Chondrocyte (in vitro differentiated cells): ENCODE measurements at places on chromosomes 2 and 18. TPM values are rescaled to one million over a fixed set of nuclear protein-coding genes. Genes with fewer than 3 reads are reported as not detected.

- H3K4me1 ChIP-seq = peaks cover 56% of the 10 kb centered on the region
- H3K27ac ChIP-seq = peak overlapping the region; percentile 12
- H3K36me3 ChIP-seq = no peaks in the 10 kb centered on the region
Measured at GRCh38 chr2:172252154-172252553, 149.5 kb upstream of the DLX2 start.

SETBP1 gene
- 28.8 to 44.5 TPM (median 29.3 TPM) in 3 replicates for total RNA-seq

STPG4 gene
- 0.25 to 0.58 TPM (median 0.28 TPM) in 3 replicates for total RNA-seq

GRCh38 chr2:162839419-162839818 lies 852 bp upstream of the KCNH7 start:
- no peak overlapping the region for H3K27ac ChIP-seq
- H3K27me3 ChIP-seq = peaks cover 46% of the 10 kb centered on the region
- peak; percentile 48 for DNase-seq
- H3K4me1 ChIP-seq = peaks cover 15% of the 10 kb centered on the region
- peak overlapping the region; percentile 49 for H3K4me3 ChIP-seq

DNA sequence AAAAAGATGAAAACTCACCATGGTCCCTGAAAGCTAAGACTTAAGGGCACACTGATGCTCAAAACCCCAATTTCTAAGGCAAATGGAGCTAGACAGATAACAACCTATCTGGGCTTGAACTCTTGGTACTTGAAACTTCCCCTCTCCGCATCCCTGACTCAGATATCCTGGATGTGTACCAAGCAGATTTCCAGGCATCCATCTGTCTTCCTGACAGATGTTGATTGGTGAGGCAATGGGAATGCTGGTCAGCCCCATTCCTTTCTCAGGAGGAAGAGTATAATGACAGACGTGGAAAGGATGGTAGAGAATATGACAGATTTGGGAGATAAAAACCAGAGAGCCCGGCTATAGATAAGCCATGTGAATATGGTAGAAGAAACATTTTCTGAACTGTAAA lies 69.2 kb downstream of the ADD2 start:
- no peak overlapping the region for H3K4me3 ChIP-seq
- H3K27me3 ChIP-seq = peaks cover 30% of the 10 kb centered on the region
- DNase-seq = no peak
- no peak overlapping the region for H3K27ac ChIP-seq
- H3K4me1 ChIP-seq = no peaks in the 10 kb centered on the region

DNA sequence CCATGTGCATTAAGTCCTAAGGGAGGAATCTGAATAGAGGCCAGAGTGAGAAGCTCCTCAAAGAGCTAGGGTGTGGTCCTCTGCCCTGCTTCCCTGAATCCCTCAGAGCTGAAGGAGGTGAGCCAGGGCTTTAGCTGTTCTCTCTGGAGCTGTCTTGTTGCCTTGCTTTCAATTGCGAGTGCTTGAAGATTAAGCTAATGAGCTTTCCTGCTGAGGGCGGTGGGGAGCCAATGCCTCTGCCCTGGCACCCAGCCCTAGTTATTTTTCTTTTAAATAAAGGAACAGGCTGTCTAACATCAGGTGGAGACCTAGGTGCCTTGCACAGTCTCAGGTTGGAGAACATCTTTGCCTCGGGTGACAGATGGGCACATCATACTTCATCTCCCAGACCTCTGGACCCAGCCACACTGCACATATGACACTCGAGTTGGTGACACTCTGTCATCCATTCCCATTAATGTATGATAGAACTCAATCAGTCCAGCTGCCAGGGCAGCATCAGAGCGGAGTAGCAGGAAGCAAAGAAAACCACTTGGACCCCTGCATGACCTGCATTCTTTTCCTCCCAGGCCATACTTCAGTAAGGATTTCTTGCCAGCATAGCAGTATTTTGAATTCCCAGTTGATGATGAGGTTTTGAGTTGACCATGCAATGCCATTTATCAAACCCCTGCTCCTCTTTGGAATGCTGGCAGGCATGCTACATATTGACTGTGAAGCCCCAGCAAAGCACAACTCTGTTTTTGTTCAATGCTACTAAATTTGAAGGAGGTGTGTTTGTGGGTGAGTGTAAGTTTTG lies 292.7 kb downstream of the RNF144A start:
- no peak overlapping the region for H3K27ac ChIP-seq
- no peak overlapping the region for H3K4me3 ChIP-seq
- no peaks in the 10 kb centered on the region for H3K36me3 ChIP-seq
- peaks cover 3% of the 10 kb centered on the region for H3K4me1 ChIP-seq

DNA sequence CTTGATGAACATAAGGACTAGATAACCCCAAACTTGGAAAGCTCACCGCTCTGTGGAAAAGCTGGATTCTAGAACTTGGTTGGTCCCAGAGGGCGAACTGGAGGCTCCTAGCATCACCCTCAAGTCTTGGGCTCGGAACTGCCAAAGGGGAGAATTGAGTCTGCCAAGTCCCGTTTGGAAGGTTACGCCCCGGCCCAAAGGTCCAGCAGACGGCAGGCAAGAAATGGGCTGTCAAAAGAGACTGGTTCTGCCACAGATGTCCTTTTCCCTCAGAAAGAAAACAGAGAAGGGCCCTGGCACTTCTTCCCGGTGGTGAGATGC lies 182.2 kb downstream of the ANAPC1 start:
- no peak for DNase-seq
- no peak overlapping the region for H3K27ac ChIP-seq
- no peak overlapping the region for H3K4me3 ChIP-seq
- H3K36me3 ChIP-seq = no peaks in the 10 kb centered on the region
- peaks cover 57% of the 10 kb centered on the region for H3K4me1 ChIP-seq
- no peaks in the 10 kb centered on the region for H3K27me3 ChIP-seq

LIMS3 gene
- total RNA-seq = 4.7 to 6.2 TPM (median 5.2 TPM) in 3 replicates

DNA sequence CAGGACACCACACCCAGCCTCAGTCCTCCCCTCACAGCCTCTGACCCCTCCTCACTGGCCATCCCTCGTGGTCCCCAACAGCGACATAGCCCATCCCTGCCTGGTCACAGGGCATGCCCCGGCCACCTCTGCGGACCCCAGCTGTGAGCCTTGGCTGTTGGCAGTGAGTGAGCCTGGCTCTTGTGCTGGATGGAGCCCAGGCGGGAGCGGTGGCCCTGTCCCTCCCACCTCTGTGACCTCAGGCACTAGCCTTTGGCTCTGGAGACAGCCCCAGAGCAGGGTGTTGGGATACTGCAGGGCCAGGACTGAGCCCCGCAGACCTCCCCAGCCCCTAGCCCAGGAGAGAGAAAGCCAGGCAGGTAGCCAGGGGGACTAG lies 7.9 kb downstream of the DES start:
- no peak overlapping the region for H3K4me3 ChIP-seq
- no peak overlapping the region for H3K27ac ChIP-seq
- no peaks in the 10 kb centered on the region for H3K27me3 ChIP-seq
- DNase-seq = no peak

- no peaks in the 10 kb centered on the region for H3K36me3 ChIP-seq
- H3K4me1 ChIP-seq = peaks cover 6% of the 10 kb centered on the region
- H3K27ac ChIP-seq = no peak overlapping the region
- H3K27me3 ChIP-seq = peaks cover 15% of the 10 kb centered on the region
Measured at GRCh38 chr2:10909050-10909995, 2.4 kb upstream of the KCNF1 start.

FBXO41 gene
- 1.6 to 4.0 TPM (median 3.6 TPM) in 3 replicates for total RNA-seq

PAX8 gene
- 0.29 TPM in 1 of 3 replicates, not detected in the others for total RNA-seq

ADNP2 gene
- total RNA-seq = 15.2 to 17.8 TPM (median 15.3 TPM) in 3 replicates

VWA3B gene
- not detected in 3 replicates for total RNA-seq

LRPPRC gene
- 50.9 to 59.1 TPM (median 52.1 TPM) in 3 replicates for total RNA-seq

GRCh38 chr2:239143858-239144712 lies 256.7 kb downstream of the HDAC4 start:
- H3K4me3 ChIP-seq = no peak overlapping the region
- H3K27ac ChIP-seq = no peak overlapping the region
- H3K27me3 ChIP-seq = no peaks in the 10 kb centered on the region
- peak; percentile 72 for DNase-seq

DNA sequence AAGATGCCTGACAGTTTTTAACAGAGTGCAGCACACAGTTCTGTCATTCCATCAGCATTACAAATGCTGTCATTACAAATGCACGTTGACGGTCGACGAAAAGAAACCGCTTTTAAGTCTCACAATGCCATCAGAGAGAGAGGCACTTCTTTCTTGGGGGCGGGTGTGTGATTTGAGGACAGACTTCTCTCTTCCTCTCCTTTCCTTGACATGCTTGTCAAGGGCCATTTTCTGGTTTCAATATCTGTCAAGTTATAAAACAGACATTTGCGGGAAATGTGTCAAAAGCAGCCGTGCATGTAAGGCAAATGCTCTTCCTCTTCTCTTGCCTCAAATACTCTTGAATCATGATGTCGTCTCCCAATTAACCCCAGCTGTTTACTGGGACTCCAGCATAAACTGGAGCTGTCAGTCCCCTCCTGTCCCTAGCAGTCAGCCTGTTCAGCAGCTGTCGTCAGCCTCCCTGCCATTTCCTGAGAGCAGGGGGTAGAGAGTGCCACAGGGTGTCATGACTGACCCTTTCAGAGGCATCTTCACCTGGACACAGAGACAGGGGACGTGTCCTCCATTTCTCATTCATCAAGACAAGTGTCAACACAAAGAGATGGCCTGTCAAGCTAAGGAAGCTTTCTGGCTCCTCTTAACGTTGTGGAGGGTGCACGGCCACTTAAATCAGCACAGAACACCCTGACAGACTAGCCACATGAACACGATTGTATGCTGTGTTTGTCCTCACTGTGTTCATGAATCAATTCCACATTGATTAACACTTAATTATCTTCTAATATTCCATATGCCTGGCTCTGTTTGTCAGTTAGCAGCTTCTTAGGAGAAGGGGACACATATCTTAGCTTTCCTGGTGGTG lies 305.4 kb upstream of the RAB6C start:
- H3K4me1 ChIP-seq = no peaks in the 10 kb centered on the region
- no peak overlapping the region for H3K4me3 ChIP-seq
- no peaks in the 10 kb centered on the region for H3K36me3 ChIP-seq
- DNase-seq = no peak
- H3K27me3 ChIP-seq = peaks cover 18% of the 10 kb centered on the region

- DNase-seq = no peak
- H3K36me3 ChIP-seq = peaks cover 11% of the 10 kb centered on the region
- H3K27ac ChIP-seq = no peak overlapping the region
- no peaks in the 10 kb centered on the region for H3K4me1 ChIP-seq
- no peaks in the 10 kb centered on the region for H3K27me3 ChIP-seq
Measured at GRCh38 chr2:106094131-106094841, 99.8 kb downstream of the UXS1 start.

DNA sequence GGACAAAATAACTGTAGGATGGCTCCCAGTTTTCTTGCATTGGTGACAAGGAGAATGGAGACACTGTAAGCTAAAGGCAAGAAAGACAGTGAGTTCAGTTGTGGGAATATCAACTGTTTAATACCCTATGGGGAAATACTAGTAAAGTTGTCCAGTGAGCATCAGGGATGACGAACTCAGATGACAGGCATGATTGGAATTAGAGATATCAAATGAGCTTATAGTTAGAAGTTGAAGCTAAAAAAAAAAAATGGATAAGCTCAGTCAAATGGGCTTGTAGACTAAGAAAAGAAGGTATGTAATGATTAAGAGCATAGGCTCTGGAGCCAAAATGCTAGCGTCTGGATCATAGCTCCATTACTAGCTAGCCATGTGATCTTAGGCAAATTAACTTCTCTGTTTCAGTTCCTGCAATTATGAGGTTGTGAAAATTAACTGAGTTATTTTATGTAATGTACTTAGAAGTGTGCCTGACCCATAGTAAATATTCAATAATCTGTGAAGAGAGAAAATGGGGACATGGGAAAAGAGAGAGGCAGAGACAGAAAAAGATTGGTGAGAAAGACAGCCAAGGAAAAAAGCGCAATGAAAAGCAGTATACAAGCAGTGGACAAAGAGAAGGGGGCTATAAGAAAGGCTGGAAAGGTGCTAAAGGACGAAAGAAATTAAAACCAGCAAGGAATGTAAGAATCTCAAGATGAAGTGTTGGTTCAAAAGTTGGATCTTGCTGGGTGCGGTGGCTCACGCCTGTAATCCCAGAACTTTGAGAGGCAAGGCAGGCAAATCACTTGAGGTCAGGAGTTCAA lies 95.7 kb upstream of the SLC39A10 start:
- H3K27ac ChIP-seq = no peak overlapping the region
- DNase-seq = no peak
- no peaks in the 10 kb centered on the region for H3K27me3 ChIP-seq
- peaks cover 26% of the 10 kb centered on the region for H3K4me1 ChIP-seq
- no peaks in the 10 kb centered on the region for H3K36me3 ChIP-seq
- no peak overlapping the region for H3K4me3 ChIP-seq

- H3K36me3 ChIP-seq = peaks cover 2% of the 10 kb centered on the region
- DNase-seq = no peak
- no peak overlapping the region for H3K4me3 ChIP-seq
- peaks cover 41% of the 10 kb centered on the region for H3K27me3 ChIP-seq
- no peaks in the 10 kb centered on the region for H3K4me1 ChIP-seq
Measured at GRCh38 chr2:40497251-40497859, 45.5 kb upstream of the SLC8A1 start.

DNA sequence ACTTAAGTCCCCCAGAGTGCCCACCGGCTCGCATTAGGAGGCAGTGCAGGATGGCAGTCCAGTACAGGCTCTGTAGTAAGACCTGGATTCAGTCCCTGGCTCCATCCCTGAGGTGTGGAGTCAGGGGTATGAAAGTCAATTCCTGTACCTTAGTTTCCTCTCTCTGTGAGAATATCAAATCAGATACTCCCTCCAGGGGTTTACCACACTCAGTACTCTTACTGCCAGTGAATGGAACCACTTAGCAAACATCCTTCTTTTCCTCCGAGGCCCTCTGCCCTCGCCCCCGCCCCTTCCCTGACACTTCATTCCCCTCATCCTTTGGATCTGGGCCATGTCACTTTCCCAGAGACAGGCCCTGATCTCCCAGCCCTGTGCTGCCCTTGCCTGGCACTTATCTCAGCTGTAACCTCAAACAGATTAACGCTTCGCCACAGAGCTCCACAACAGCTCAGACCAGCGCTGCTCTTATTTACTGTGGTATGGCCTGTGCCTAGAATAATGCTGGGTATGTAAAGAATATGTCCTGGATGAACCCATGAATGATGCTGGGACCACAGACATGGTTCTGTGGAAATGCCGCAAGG lies 159.0 kb upstream of the TMEM200C start:
- H3K36me3 ChIP-seq = no peaks in the 10 kb centered on the region
- no peaks in the 10 kb centered on the region for H3K27me3 ChIP-seq
- no peak overlapping the region for H3K4me3 ChIP-seq
- H3K4me1 ChIP-seq = peaks cover 39% of the 10 kb centered on the region
- DNase-seq = no peak

- peaks cover 42% of the 10 kb centered on the region for H3K4me1 ChIP-seq
- H3K36me3 ChIP-seq = peaks cover 18% of the 10 kb centered on the region
- no peak overlapping the region for H3K4me3 ChIP-seq
- no peak overlapping the region for H3K27ac ChIP-seq
- no peaks in the 10 kb centered on the region for H3K27me3 ChIP-seq
Measured at GRCh38 chr2:1626271-1626681, 118.0 kb downstream of the PXDN start.

GRCh38 chr2:155830817-155831579 lies 501.5 kb downstream of the NR4A2 start:
- no peaks in the 10 kb centered on the region for H3K27me3 ChIP-seq
- H3K4me3 ChIP-seq = no peak overlapping the region
- H3K4me1 ChIP-seq = peaks cover 7% of the 10 kb centered on the region
- no peaks in the 10 kb centered on the region for H3K36me3 ChIP-seq
- no peak for DNase-seq
- no peak overlapping the region for H3K27ac ChIP-seq
